ENCODE measurements at places on chromosomes 12 and 14.
A peak's percentile ranks its signal among the peaks of the same experiment; 100 is the strongest.

DNA sequence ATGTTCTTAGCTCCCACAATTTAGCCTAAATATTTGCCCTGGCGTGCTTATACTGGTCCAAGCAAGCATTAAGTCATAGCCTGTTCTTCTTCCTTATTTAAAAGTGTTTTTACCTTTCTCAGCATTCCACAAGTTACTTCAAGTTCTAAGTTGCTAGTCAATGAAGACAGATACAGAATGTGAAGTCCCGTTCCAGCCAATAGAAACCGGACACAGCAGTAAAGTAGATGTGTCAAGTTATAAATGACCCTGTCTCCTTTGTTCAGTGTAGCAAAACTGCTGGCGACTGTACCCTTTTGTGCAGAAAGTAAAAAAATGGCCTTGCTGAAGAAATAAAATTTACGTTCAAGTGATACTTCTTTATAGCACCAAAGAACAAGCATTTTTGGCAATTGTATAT, 3.9 kb downstream of the SNAPC1 start:
- DNase-seq = no peak

DNA sequence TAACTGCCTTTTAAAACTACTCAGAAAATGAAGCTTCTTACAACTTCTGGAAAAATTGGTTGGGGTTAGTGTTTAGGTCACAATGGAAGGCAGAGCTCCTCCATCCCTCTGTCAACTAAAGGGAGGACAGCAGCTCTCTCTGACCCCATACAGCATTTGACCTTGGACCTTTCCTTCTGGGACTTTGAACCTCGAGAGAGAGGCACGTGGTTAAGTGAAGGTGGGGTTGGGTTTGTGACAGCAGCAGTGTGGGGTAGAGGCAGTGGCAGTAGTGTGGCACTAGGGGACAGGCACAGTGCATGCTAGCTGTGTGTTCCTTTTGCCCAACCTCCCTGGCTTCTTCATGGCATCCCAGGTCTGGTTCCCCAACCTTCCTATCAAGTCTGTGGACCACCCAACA, 9.4 kb upstream of the C12orf75 start:
- no peak for DNase-seq

DNA sequence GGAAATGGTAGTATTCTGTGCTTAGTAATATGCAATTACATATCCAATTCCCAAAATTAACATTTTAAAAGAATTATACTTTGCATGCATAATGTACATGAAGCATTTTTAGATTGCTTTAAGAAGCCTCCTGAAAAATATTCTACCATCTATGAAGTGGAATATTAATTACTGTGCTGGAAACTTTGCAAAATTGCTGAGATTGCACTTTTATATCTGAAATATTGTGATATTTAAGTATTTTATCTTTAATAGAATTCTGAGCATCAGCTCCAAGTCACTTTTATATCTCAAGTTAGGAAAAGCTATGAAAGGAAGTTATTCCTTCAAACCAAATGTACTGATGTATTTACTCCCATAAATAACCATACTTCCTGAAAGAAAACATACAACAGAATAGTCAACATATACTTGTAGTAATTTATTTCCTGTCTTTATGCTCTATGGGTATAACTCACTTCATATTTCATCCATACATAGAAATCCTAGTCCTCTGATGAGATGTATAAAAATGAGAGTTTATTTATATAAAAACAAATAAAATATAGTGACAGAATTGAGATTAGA, 152.7 kb downstream of the PLEKHA5 start:
- no peak for DNase-seq

- no peak for DNase-seq
These were observed 130.4 kb downstream of the PRIMA1 start for GRCh38 chr14:93657875-93658274.

- DNase-seq = peak; percentile 21
These were observed 11.8 kb downstream of the COPS7A start for GRCh38 chr12:6735448-6736191.

GRCh38 chr12:125203145-125203765, 138.0 kb downstream of the AACS start:
- DNase-seq = no peak

DNA sequence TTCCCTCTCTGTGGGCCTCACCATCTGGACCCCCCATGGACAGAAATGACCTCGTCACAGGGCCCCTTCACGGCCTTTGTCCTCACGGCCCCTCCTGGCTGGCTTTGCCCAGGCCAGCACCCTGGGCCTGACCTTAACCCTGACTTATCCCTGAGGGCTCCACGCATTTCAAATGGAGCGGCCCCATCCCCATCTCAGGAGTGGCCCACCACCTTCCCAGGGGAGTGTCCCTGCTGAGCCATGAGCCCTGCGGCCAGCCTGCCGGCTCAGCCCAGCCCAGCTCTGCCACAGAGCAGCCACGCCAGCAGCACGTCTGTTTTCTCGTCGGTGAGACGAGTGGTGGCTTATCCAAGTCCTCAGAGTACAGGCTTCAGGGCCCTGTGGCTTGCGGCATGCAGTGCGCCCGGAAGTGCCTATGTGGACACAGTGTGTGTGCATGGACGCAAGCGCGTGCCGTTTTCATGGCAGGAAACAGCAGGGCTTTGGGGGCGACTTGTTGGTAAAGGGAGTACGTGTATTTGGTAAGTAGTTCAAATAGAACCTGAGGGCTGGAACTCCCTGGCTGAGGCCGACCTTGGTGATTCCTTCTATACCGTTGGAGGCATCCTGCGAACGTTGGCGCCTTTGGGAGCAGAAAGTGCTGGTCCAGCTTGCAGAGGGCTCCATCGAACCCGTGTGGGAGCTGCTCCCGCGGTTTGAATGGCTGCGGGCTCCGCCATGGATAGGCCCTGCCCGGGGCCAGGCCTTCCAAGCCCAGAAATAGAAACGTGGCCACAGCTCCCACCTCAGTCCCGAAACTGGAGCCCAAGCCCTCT, 52.1 kb downstream of the LRCOL1 start:
- no peak for DNase-seq

GRCh38 chr14:75824318-75824717, 157.5 kb downstream of the TGFB3 start:
- DNase-seq = no peak

DNA sequence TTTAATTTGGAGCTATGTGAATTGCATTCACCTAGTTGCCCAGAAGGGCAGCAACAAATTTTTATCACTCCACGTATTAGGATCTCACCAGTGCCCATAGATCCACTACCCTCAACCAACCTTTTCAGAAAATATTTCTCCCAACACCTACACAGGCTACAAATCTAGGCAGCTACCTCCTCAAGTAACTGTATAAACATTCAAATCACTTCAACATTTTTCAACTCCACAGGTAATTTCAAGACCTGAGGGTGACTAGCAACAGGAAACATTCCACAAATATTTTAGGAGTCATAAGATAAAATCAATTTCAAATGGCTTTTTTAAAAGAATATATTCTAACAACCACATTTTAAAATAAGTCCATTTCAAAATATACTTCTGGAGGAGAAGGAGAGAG, 12.9 kb downstream of the PHLDA1 start:
- DNase-seq = no peak

GRCh38 chr12:106714926-106715325, 59.6 kb upstream of the RIC8B start:
- DNase-seq = no peak

DNA sequence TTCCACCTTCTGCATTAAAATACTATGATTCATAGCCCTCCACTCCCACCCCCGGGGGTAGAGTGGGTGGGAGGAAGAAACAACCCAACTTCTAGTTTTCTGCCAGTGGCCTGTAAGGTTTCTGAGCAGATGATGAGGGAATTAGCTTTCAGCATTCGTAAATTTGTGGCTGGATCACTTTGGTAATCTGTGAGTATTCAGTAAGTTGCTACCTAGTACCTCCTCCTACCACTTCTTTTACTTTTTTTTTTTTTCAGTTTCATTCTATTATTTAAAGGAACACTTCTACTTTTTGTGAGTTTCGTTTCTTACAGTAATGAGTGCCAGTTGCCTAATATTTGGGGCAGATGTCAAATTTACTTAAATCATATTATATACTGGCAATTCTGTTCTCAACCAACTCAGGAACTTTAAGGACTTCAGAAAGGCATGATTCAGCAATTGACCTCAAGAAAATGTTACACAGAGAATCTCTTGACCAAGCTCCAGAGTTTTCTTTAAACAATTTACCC, 42.4 kb upstream of the EMP1 start:
- DNase-seq = no peak

- DNase-seq = no peak
These were observed 116.5 kb downstream of the RFLNA start for GRCh38 chr12:124411281-124411878.

DNA sequence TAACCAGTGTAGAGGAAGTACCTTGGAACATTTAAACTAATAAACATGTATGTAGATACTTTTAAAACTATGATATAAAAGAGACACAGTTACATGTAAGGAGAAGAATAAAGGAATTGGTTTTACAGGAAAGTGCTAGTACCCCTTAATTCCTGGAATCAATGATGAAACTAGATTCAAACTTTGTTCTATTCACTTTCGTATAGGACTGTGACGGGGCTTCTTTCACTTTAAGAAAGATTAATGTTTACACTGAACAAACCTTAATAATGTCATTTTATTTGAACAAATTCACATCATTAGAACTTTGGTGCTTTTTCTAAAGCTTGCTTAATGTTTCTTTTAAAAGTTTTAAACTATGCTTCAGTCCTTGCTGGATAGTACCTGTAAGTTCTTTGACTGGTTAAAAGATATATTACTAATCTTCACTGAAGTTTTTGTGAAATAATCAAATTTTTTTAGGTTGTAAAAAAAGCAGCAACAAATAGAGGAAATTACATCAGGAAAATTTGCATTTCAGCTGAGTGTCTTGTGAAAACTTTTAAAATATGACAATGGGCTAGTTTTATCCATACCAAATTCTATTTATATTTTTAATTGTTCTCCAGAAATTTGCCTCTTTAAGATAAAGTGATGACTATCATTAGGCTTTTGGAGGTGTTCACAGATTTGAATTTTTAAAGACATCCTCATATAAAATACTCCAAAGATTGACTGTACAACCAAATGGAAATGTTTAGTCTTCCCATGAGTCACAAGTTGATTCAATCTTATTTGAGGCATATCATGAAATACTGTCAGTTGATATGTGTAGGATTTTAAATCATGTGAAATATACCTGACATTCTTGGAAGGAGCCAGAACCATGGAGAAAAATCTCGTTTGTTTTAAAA, 36.2 kb downstream of the PAPOLA start:
- DNase-seq = no peak

GRCh38 chr12:57218030-57218853, 1.6 kb downstream of the NXPH4 start:
- no peak for DNase-seq

DNA sequence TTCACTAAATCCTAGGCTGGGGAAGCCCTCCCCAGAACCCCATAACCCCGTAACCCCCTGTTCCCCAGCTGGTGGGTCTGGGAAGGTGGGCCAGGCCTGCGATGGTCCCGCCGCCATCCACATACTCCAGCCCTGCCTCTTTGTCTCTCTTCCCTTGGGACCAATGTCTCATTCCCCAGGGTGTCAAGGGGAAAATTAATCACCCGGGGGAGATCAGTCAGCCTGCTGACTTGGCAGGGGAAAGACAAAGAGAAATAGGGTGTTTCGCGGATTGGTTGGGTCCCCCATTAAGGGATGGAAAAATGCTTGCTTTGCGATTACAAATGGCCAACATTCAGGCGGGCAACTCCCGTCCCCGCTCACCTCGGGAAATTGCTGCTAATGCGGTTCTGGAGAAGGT, 60.6 kb upstream of the LHX5 start:
- no peak for DNase-seq

GRCh38 chr14:74402401-74403251, 23.4 kb downstream of the SYNDIG1L start:
- DNase-seq = no peak
